ENCODE measurements at places on chromosomes 7 and 10.

- DNase-seq, result no peak
These were observed 28.4 kb downstream of the MKI67 start for GRCh38 chr10:128097783-128098182.

- DNase-seq, result no peak
These were observed 19.7 kb downstream of the TRDMT1 start for GRCh38 chr10:17181751-17182150.

- DNase-seq, result peak; percentile 41
These were observed 151.8 kb downstream of the SFMBT2 start for GRCh38 chr10:7258948-7259523.

DNA sequence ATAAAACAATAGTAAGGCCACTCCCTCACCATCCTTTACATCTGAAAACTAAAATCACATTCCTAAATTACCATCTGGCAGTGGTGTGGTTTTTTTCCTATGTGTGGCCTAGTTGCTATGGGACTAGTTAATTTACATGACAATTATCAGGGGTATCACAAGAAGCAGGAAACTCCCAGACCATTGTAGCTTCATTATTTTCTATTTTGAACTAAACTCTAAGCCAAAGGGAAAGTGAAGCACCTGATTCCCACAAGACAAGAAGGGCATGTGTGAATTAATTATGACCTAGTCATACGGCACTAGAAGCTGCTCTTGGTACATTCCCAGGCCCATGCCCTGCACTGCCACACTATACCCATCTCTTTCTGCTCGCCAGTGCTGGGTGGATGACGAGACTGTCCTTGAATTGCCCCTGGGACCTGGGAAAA is 103.4 kb downstream of the ATXN7L1 start:
- DNase-seq, result no peak

DNA sequence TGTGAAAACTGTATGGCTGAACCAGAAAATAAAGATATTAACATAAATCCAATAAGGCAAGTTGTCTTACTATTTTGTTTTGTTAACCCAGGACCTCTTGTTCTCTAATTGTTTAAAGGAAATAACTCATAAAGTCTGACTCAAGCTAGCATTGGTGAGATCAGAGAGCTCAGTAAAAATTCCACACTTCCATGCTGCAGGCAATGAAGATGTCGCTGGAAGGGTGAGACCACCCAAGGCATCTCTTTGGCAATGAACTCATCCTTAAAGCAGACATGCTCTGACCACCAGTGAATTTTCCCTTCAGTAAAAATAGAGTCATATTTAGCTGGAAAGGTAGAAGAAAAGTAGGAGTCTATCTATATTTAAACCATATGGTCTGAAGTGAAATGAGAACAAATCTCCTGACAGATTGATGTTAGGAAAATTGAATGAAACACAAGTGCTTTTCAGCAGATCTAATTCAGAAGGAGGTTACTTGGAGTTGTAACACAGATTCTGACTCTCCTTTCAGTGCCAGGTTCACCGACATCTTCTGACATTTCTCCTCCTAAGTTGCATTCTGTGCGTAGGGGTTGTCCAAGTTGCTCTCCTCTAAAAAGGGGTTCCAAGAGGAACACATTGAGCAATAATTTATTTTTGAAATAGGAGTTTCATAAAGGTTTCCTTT is 32.8 kb upstream of the VIPR2 start:
- no peak for DNase-seq

- no peak for DNase-seq
These were observed 192.4 kb downstream of the ADARB2 start for GRCh38 chr10:1544929-1545328.

- no peak for DNase-seq
These were observed 181.6 kb downstream of the PHTF2 start for GRCh38 chr7:77980087-77980713.

GRCh38 chr7:100093498-100093897 is 4.7 kb downstream of the COPS6 start:
- no peak for DNase-seq

- no peak for DNase-seq
These were observed 78.0 kb upstream of the MACROH2A2 start for GRCh38 chr10:69974551-69975155.

DNA sequence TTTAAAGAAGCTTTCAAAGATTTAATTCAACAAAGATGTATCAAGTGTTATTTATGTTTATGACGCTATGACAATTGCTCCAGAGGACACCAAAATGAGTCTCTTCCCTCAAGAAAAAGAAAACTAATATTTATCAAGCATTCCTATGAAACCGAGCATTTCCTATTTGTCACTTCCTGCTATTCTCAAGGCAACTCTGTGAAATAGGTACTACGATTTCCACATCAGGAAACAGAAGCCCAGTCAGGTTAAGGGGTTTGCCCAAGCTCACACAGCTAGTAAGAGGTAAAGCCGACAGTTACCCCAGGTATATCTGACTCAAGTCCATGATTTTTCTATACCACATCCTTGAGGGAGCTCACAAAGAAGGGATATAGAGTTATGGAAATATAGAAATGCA is 85.9 kb downstream of the TRIL start:
- no peak for DNase-seq

DNA sequence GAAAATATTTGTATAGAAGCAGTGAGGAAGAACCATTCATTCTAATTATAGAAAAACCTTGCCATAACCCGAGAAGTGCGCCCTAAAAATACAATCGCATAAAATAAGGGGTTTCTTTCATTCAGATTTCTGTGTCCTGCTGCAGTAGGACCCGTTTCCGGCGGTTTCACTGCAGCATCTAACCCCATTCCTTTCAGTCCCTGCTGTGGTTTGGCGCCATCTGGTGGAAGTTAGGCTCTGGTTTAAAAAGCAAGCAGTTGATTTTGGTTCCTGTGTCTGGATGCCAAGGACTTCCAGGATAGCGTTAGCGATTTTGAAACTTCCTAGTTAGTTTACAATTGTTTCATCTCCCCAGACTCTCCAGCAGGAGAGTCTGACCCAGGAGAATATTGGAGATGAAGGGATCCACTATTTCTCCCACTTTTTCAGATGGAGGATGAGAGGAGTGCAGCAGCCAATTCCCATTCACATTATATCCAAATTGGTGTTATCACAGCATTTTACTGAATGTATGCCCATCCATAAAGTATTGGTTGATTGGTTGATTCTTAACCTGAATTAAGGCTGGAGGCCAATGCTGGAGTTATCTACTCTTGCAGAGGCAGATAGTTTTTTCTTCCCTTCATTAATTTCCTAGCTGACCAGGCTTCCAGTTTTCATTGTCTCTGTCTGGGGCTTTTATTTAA is 128.8 kb upstream of the CACNA2D1 start:
- DNase-seq, result peak; percentile 43

DNA sequence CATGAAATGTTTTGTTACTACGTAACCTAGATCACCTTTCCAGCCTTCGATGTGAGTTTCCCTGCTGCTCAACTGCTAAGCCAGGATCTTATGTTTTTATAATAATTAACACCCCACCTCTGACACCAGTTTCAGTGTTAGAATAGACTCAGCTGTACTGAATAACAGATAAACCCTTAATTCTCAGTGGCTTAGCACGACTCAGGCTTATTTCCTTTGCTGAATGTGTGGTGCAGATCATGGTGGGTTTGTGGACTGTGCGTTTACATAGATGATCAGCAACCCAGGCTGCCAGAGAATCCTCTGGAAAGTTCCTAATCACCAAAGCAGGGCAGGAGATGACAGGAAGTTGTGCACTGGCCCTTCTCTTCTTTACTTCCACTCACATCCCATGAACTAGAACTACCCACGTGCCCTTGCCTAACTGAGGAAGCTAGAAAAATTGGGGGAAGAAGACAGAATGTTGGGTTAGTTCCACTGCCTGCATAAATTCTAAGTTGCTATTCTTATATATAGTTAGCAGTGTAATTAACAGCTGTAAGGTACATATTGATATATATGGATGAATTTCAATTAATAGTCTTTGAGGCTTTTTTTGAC is 111.8 kb downstream of the MAPK8 start:
- no peak for DNase-seq

DNA sequence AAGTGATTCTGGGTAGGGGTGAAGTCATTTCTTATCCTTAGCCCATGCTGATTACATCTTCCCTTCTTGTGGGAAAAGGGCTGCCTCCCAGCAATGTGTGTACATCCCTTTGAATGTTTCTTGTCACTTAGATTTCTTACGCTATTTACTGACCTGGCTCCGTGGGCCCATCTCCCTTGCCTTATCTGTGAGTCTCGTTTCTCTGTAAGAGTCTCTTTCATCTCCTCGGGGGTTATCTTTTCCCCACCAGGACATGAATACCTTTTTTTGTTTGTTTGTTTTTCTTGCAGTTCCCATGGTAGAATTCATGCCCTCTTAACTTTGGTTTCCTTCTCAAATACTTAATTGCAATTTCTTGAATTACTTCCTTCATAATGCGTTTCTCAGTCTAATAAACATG is 107.7 kb downstream of the BAMBI start:
- DNase-seq, result no peak

GRCh38 chr7:99004781-99005500 is 126.6 kb downstream of the TRRAP start:
- DNase-seq, result no peak

GRCh38 chr7:157429680-157430224 is 92.9 kb downstream of the DNAJB6 start:
- DNase-seq, result no peak

- no peak for DNase-seq
These were observed 11.0 kb upstream of the ZNF22 start for GRCh38 chr10:44989597-44990301.

GRCh38 chr7:42511027-42511426 is 274.0 kb upstream of the GLI3 start:
- no peak for DNase-seq

- no peak for DNase-seq
These were observed 7.1 kb downstream of the NUDT1 start for GRCh38 chr7:2248984-2249694.

DNA sequence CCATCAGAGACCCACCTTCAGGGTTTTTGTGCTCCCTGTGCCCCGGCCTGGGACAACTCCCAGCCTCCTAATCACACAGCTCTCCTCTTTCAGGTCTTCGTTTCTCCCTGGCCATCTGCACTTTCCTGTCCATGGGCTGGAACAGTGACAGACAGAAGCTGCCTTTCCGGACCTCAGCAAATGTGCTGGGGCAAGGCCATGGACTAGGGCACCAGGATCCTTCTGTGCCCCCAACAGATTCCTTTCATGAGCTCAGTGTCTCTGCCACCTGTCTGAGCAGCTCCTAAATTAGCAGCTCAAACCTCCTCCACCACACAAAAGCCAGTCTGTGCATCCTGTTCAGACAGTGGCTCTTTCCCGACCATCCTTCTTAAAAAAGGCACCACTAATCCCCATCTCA is 41.9 kb upstream of the FRMD4A start:
- no peak for DNase-seq

DNA sequence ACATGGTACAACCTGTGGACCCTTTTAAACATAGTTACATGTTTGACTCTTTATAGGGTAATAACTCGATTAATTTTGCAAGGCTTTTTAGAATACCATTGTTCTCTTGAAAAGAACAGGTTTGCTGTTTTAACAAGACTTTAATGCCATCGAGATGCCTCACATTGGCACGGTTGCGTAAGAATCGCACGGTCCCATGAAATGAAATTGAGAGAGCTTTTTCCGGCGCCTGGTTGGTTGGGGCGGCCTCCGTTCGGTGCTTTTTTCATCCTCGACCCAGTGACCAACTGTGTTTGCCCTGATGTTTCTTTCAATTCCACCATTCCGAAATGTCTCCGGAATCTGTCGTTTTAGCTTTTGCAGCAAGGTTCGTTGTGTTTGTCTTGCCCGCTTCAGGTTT is 142.4 kb downstream of the CUX1 start:
- no peak for DNase-seq

DNA sequence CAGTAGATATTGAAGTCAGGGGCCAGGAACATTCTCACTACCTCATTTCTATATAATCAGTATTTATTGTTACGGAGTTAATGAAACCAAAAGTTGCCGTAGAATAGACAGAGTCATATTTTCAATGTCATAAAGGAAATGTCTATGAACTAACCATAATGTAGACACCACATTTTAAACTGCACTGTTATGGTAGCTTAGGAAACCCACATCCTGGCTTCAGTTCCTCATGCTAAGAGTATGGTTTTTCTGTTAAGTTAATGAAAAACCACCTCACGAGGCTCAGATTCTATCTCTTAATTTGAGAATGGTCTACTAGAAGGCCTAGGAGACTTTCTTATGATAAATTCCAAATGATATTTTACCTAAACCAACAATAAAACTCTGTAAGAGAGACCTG is 166.5 kb downstream of the TMEM26 start:
- DNase-seq, result no peak
